ENCODE measurements at places on chromosomes 7 and 10.

DNA sequence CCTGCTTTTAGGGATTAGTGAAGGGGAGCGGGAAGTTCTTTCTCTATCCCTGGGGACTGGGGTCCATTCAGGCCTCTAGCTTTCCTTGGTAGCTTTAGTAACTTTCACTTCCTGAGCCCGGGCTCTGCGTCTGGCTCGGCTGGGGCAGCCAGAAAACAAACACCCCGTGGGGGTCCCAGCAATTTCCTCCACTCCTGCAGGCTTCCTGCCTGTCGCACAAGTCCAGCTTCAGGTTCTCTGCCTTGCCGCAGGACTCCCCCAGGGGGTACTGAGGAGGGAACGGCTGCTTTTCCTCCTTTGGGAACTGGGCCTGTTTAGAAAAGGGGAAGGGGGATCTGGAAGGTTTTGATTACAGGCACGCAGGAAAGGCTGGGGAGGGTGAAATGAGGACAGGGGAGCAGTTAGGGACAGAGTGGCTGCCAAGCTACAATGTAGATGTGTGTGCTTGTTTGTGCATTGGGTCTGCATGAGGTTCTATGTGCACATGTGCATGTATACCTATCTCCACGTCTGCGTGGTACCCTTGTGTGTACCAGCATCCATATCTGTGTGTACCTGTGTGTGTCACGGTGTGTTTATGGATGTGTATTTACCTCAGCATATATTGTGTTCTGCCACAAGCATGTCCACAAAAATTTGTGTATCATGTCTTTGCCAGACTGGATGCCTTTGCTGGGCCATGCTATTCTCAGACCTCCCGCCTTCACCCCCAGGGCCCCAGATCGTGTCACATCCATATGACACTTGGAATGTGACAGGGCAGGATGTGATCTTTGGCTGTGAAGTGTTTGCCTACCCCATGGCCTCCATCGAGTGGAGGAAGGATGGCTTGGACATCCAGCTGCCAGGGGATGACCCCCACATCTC is 2.0 kb downstream of the KAZALD1 start:
- no peak for DNase-seq

DNA sequence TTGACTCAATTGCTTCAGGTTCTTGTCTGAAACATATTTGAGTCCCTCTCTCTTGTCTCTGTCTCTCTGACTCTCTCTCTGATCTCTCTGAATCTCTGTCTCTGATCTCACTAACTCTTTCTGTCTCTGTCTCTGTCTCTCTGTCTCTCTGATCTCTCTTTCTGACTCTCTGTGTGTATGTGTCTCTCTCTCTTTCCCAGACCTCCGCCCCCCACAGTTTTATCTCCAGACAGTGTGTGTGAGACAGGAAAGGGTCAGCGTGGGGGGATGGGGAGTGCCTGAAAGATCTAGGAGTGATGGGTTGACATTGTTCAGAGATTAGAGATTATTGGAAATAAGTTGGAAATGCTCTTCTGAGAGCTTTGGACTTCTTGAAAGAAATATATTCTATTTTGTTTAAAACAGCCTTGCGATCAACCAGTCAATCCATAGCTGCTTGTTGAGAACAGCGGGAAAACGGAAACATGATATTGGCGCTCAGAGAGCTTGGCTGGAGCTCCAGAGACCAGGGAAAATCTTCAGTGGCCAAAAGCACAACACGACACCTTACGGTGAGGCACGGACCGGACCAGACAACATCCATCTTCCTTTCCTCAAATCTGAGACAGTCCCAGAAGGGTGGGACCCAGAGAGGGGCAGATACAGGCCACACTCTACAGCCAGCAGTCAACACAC is 35.5 kb downstream of the CALML3 start:
- no peak for DNase-seq

DNA sequence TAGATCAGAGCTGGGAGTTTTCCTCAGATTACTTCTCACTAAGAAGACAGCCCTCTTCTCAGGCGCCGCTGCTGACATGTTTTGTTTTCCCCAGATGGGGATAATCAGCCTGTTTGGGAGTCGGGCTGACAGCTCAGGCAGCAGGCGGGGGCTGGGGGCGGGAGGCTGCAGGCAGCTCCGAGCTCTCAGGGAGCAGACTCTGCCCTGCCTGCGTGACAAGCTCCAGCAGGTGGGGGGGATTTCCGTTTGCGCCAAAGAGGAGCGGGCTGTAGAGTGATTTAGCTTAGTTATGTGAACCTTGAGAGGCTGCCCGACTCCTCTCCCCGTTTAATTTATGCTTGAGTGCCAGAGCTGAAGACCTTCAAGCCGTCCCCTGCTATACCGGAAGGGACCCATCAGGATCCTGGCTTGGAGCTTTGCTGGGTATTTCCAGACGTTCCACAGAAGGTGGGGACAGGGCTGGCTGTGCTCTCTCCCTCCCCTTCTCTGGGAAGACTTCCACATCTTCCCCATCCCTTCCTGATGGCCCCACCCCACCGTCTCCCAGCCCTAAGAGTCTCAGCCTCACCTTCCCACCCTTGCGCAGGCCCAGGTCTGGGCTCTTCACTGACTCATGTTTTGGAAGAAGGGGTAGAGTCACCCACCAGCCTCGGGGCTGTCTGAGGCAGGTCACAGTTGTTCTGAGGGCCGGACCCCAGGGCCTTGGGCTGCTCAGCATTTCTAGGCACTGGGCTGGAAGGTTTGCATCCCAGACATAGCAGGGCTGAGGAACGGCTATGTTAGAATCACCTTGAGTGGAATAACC is 24.7 kb upstream of the ADCYAP1R1 start:
- no peak for DNase-seq

DNA sequence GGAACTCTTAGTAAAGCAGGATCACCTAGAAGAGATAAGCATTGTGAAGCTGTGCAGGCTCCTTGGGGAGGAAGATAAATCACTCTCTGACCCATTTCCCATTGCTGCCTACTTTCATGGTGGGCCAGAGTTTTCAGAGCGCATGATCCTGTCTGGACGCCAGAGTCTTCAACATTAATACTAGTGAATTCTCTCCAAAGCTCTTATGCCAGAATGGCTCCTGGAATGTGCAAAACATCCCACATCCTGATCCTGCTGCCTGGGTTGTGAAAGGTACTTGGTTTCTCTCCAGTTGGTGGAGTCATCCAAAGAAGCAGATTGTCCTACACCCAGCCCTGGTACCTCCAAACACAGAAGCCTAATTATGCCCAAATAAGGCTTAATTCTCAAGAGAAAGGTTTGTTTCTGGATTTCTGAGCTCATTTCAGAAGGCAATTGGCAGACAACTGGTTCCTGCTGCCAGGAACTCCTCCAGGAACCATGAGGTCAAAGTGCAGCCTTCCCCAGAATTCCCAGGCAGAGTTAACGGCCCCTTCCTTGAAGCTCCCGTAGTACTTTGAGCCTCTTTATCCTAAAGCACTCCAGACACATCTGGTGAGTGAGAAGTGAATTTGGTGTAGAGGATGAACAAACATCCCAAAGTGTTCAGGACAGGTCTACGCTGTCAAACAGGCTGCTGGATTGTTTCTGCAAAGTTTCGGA is 495.2 kb downstream of the PLXNA4 start:
- DNase-seq: no peak

GRCh38 chr7:27134392-27134791 is 3.8 kb upstream of the HOXA4 start:
- no peak for DNase-seq

GRCh38 chr10:20142311-20142710 is 326.1 kb downstream of the PLXDC2 start:
- DNase-seq: no peak

DNA sequence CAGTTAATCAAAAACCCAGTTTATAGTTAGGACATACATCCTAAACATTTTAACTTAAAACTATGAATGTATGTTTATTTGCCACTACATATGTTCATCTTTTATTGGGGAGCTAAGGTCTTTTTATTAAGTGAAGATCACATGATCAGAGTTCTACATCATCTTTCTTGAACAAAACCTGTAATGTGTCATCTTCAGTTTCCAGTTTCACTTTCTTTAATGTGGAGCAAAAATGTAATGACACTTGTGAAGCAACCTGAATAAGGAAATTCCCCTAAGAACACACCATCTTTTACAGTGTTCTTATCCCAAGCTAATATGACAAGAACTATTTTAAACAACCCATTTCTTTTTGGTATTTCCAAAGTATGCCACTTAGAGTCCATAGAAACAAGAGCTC is 166.7 kb upstream of the BET1 start:
- no peak for DNase-seq
